ENCODE measurements at places on chromosomes 2 and 18.

DNA sequence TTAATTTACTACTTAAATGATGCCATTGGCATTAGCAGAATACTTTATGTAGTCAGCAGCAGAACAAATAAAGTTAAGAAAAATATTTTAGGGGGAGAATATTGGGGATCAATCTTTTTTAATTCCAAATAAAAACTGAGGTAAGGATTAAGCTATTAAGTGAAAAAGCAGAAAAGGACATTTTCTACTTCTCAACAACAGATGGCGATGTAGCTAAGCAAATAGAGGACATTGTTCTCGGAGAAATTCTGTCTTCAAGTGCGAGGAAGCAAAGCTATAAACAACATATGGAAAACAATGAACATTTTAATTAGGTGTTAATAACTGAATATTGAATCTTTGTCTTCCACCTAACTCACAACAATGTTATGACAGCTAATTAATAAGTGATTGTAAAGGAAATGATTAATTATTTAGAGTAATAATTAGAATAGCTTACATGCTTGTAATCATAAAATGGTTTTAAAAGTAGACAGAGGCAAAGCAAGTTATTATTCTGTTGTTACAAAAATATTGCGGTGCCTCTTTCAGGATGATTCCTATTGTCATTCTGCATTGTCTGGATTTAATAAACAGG, 32.9 kb upstream of the CCDC93 start:
- DNase-seq = no peak

DNA sequence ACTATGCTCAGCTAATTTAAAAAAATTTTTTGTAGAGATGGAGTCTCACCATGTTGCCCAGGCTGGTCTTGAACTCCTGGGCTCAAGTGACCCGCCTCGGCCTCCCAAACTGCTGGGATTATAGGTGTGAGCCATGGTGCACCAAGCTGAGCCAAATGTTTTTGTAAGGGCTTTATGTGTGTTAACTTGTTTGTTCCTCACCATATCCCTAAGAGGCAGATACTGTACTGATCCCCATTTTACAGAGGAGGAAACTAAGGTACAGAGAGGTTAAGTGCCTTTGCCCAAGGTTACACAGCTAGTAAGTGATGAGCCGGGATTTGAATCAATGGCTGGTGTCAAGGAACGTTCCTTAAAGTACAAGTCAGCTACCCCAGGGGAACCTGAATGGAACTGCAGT, 85.3 kb upstream of the KLF7 start:
- DNase-seq = no peak

DNA sequence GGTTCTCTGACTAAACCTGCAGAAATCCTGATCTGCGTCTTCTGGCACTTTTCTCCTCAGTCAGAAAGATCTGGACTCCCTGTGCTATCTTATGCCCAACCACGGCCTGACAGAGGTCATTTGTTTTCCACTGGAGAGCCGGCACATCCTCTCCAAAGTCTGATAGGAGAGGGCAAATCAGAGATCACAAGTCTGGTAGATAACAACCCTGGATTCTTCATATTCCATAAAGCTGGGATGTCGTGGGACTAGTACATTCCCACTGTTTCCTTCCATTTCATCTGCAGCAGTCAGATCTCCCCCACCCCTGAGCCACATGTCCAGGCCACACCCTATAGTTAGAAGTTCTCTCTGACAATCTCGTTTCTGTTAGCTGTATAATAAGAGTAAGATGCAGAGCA, 157.0 kb downstream of the MGAT5 start:
- DNase-seq = no peak

GRCh38 chr2:130316596-130316995, 26.1 kb upstream of the IMP4 start:
- no peak for DNase-seq

DNA sequence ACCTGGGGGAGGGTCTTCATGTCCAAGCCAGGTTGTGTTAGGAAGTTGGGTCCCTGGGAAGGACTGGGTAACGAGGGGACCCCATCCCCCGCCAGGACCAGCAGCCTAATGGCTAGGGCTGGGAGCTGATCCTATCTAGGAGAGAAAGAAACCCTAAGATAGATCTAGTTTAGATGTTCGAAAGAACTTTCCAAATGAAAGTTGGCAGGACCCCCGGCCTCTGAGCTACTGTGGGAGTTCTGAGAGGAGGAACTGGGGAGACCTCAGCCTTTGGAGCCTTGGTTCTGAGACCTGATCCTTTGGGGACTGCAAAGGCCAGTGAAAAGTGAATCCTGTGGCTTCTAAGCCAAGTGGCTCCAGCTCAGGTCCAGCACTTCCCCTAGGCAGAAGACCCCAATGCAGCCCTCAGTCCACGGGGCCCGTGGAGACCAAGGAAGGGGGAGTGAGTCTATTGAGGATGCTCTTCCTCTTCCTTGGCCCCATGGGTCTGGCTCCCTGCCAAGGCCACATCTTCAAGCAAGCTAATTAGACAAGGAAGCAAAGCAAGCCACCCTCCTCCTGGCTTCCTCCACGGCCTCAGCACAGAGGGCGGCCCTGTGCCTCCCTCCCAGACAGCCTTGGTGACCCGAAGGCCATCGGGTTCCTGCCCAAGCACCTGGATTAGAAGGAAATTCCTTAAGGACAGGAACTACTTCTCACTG, 23.5 kb downstream of the CCT7 start:
- no peak for DNase-seq

Measured in sigmoid colon (tissue), 7 donors.